ENCODE measurements at places on chromosomes 1 and 21.
A peak's percentile ranks its signal among the peaks of the same experiment; 100 is the strongest.

- DNase-seq = no peak
Measured at GRCh38 chr1:180265201-180265600, 35.1 kb downstream of the LHX4 start.

- DNase-seq = no peak
Measured at GRCh38 chr1:115980998-115981993, 5.0 kb downstream of the SLC22A15 start.

GRCh38 chr1:39540504-39541031, 36.0 kb downstream of the PABPC4 start:
- no peak for DNase-seq

DNA sequence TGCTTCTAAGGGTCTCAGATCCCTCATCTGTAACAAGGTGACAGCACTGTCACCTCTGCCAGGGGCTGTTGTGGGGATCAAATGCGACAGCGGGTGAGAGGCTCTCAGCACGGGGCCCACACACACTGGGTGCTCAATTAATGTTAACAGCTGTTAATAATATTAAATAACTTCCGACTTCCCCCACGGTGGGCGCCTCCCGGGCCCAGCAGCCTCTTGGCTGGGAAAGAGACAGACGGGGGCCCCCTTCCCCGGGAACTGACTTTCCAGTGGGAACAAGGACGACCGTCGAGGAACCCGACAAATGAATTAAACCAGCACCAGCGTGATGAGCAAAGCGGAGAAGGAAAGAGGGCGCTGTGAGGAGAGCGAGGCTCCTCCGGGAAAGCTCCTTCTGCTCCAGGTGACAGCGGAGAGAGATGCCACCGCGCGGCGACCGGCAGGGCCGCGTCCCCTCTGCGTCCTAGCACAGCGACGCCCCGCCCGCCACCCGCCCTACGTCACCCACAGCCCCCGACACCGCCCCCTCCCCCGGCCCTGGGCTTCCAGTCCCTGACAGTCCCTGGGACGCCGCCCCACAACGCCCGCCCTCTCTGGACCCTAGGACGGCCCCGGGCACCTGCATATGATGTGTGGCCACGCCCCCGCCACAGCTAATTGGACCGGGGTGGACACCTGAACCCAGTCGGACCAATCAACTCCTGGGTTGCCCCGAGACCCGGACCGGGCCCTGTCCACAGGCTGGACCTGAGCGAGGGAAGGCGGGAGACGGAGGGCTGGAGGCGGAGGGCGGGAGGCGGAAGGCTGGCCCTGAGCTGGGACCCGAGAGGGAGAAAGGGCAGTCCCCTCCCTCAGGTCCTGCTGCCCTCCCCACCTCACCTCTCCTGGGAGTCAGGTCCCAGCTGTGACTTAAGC, 38.2 kb downstream of the MATN1 start:
- DNase-seq = peak; percentile 85

All from NCI-H1436 treated with DMSO at 0.1 percent for 48 hours (cell line).